ENCODE measurements at places on chromosomes 2 and 18.

DNA sequence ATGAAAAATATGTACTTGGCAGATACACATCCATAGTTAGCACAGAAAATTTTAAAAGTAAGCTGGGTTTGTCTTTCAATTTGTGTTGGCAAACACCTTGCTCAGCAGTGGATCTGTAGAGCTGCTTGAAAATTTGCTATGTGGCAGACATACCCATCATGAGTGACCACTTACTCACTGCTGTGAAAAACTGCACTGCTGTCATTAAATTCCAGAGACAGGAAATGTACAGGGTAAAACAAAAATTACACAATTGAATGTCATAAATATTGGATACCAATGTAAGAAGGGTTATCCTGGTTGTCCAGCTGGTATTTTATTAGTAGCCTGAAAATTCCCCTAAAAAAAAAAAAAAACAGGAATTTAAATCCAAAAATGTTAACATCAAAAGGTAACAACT lies 24.5 kb downstream of the NIF3L1 start:
- DNase-seq = no peak

GRCh38 chr2:32993005-32993539 lies 46.3 kb downstream of the LTBP1 start:
- no peak for DNase-seq

DNA sequence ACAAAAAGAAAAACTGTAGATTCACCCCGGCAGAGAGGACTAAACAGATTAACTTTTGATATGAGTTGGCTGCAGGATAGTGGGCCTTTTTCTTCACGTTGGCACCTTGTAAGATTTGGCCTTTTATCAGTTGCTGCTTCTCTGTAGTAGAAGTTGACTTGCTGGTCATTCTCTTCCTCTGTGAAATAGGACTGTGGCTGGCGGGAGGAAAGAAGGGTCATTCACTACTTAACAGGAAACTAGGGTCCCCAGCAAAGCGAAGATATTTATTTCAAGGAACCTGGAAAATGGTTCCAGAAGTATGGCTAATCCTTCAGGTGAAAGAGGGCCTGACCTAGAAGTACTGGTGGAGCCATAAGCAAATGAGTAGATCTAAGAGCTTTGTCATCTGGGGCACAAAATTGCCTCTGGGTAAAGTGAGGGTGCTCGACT lies 383 bp upstream of the ATP5MC3 start:
- no peak for DNase-seq

DNA sequence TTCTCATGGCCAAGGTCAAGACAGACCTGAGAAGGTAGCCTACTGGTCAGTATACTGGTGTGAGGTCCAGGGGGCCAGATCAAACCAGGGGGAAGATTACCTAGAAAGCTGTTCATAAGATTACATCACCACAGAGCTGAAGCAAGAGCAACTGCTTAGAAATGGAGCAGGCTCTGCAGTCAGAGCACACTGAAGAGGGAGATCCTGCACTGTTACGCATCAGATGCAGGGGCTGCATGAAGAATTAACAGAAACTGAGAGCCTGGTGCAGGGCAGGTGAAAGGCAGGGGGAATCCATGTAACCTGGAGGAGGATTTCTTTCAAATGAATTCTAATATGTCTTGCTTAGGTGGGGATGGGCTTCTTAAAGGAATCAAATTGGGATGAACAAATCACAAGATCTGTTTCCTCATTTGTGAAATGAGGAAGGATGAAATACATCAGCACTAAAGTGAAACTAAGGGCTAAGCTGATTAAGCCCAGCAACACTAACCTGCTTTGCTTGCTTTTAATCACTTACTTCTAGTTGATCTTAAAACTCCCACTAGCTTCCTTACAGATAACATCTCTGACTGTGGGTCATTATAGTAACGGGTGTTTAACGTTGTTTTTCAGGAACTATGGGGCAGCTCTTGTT lies 74.3 kb upstream of the ADAM23 start:
- DNase-seq = no peak

- DNase-seq = no peak
Observed at GRCh38 chr2:168916331-168916675, 15.2 kb downstream of the G6PC2 start.

- no peak for DNase-seq
Observed at GRCh38 chr18:45488645-45489044, 126.6 kb upstream of the SLC14A2 start.

- no peak for DNase-seq
Observed at GRCh38 chr18:24108641-24109040, 30.2 kb upstream of the CABYR start.

DNA sequence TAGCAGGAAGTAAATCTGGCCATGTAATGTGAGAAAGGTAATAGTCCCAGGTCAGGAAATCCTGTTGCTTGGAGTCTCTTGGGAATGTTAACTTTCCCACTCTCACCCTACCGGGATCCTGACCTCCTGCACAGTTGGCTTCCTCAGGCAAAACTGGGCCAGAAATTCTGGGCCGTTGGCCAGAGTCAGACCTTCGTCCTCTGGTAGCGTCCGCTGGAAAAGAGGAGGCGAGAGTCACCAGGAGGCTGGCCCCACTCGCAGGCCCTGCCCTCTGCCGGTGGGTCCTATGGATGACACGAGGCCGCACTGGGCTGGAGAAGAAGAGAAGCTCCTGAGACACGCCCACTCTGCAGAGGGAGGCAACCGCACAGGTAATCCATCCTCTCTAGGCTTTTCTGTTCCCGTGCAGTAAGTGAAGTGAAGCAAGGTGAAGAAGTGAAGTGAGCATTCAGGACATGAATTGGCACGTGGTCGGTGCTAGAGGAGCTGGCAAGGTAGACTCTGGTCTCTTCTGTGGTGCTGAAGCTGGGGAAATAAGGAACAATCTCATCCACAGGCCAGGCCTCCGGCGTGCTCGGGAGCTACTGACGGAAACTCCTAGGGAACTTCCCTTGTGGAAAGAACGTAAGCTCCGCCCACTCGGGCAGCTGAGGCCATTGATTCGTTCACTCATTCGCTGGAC lies 182.7 kb upstream of the GLI2 start:
- peak; percentile 57 for DNase-seq

- peak; percentile 40 for DNase-seq
Observed at GRCh38 chr18:7950380-7951136, 383.4 kb downstream of the PTPRM start.

GRCh38 chr2:232721882-232722281 lies 24.8 kb downstream of the GIGYF2 start:
- no peak for DNase-seq

- DNase-seq = no peak
Observed at GRCh38 chr18:54931152-54931551, 28.1 kb downstream of the CCDC68 start.

- no peak for DNase-seq
Observed at GRCh38 chr18:80004600-80005342, 16.4 kb upstream of the TXNL4A start.

DNA sequence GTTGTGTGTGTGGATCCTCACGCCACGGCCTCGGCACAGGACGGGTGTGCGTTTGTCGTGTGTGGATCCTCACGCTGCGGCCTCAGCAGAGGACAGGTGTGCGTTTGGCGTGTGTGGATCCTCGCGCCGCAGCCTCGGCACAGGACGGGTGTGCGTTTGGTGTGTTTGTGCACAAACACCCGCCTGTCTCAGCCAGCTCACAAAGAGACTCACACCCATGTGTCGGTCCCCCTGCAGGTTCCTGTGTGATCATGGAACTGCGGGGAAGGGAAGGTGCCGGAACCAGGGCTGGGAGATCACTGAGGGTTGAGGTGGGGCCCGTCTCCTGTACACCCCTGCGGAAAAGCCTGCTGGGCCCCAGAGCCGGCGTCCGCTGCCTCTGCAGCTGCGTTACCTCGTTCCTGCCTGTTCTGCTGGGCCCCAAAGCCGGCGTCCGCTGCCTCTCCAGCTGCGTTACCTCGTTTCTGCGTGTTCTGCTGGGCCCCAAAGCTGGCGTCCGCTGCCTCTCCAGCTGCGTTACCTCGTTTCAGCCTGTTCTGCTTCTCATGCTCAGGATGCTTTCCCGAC lies 53.6 kb downstream of the CTDP1 start:
- DNase-seq = no peak

DNA sequence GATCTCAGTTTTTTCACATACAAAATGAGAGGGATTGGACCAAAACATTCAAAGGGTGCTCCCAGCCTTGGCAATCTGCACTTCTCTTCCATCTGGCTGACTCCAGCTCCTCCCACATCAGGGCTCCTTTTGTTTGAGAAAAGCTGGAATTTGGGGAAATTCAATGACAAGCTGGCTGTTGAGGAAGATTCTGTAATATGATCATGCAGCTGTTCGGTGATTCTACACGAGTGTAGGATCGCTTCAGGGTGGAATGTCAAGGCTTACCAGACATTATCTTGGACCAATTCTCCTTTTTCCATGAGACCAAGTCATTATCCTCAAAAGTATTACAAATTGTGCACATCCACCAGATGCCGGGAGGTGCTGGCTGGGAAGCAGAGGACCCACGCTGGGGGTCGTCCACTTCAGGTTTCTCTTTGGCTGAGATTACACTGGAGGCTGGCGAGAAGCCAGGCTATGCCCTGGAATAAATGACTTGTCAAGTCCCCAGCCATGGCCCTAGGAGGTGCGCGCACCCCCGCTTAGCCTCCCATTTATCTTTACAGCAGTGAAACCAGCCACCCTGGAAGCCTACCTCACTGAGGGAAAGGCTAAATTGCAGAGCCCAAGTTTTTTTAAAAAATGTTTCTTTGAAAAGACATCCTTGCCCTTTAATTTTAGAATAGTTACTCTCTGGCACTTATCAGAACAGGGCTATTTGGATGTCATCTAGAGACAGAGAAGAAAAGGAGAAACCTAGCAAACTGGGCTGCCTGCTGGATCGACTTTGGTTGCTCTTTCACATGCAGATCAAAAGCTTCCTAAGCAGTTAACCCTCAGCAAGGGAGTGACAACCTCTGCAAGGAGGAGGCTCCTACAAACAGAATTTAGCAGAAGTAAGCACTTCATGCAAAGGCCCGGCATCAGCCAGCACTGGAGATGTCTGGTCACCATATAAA lies 42.5 kb upstream of the LCLAT1 start:
- DNase-seq = no peak

- DNase-seq = no peak
Observed at GRCh38 chr2:237686659-237687136, 59.3 kb downstream of the LRRFIP1 start.

- no peak for DNase-seq
Observed at GRCh38 chr2:39394516-39394961, 42.5 kb downstream of the MAP4K3 start.

- DNase-seq = no peak
Observed at GRCh38 chr2:102418421-102418961, 4.5 kb upstream of the IL18RAP start.

DNA sequence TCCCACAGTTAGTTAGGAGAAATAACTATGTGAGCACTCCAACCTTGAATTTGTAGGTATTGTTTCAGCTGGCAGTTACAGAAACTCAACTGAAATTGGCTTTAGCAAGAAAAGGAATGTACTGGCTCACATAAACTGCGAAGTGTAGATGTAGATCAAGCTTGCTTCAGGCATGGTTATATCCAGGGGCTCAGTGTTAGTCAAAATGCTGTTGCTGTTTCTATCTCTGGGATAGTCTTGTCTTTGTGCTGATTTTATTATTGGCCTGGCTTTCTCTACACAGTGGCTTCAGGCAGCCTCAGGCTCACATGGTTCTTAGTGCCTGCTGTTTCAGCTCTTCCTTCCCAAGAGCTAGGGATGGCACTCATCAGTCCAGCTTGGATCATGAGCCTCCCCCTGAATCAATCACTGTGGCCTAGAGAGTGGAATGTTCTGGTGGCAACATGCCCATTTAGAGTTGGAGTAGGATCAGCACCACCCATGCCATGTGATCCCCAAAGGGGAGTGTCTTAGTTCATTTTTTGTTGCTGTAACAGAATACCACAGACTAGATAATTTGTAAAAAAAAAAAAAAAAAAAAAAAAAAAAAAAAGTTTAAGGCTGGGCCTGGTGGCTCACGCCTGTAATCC lies 69.1 kb upstream of the FOXI3 start:
- DNase-seq = no peak

DNA sequence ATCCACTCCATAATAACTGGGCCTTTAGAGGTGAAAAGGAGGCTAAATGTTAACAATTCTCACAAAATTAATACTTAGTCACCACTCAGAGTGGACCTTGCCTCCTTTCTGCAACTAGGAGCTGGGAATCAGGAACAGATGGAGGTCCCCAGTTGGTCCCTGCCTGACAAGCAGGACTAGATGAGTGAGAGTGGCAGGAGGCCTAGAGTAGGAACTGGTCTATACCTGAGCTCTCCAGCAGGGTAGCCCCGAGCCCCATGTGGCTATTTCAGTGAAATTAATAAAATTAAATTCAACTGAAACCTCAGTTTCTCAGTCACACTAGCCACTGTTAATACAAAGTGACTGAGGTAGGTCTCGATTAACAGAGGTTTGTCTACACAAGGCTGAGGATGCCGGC lies 150.5 kb downstream of the MYO5B start:
- DNase-seq = no peak

- DNase-seq = no peak
Observed at GRCh38 chr2:206968134-206969086, 29.1 kb downstream of the CPO start.

- no peak for DNase-seq
Observed at GRCh38 chr2:203745267-203745666, 38.8 kb downstream of the CD28 start.

- no peak for DNase-seq
Observed at GRCh38 chr2:128304715-128305554, 13.7 kb downstream of the HS6ST1 start.

DNA sequence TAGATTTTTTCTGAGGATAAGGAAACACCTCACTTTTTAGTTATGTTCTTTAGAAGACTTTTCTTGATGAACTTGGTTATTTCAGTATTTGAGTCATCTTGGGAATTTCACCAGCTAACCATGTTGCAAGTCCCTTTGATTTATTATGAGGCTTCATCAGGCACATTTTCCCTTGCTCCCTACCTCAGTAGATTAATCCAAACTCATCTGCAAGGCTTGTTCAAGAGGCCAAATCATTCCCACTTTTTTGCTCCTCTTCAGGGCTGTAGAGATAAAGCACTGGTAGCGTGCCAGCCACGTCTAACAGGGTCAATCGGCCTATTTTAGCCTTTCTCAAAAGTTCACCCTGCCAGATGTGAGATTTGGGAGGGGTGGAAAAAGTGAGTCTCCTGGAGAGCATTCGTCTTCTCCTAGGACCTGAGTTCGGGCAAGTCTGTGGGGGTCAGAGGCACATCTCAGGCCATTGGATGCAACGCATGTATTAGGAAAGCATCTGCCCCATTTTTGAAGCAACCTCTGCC lies 120.3 kb downstream of the RDH14 start:
- no peak for DNase-seq

DNA sequence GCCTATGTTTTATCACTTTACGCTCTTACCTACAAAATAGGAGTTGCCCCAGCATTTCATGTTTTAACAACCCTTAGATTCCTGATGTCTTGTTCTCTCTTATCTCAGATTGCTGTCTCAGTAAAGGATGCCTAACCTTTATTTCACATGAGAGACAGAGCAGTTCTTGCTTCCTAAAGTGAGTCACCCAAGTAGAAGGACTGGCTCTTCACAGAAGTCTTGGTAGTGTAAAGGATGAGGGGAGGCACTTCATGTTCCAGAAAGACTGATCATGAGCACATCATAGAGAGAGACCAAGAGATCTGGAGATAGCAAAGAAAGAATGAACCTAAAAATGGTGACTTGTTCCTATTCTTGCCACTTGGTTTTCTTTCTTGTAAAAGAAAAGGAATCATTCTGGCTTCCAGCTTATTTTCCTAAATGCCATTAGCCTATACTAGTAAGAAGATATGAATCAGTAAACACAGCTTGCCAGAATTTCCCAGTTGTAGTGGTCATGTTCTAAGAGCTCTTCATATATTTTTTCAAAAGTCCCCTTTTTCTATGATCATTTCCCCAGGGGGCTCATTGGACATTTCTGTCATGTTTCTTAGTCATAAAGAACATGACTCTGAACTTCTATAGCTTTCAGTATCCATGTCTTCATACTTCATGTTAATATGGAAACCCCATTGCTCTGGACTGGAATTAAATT lies 54.9 kb downstream of the MAPRE2 start:
- no peak for DNase-seq

Measured in activated CD4-positive, alpha-beta memory T cell treated with anti-CD3 and anti-CD28 coated beads for 36 hours (primary cell).